Left lobe of liver (tissue), 2 donors: ENCODE measurements at places on chromosomes 3 and 15. TPM values are rescaled to one million over a fixed set of nuclear protein-coding genes. Genes with fewer than 3 reads are reported as not detected.

TTC21A gene
- total RNA-seq, result 2.3 TPM

ZMYND10 gene
- 1.7 TPM for total RNA-seq

CD276 gene
- 20.5 TPM for total RNA-seq

WDR73 gene
- total RNA-seq, result 9.5 TPM

GHSR gene
- not detected for total RNA-seq

ERICH6 gene
- not detected for total RNA-seq

CHDH gene
- 44.7 TPM for total RNA-seq

KLHL40 gene
- not detected for total RNA-seq

DNA sequence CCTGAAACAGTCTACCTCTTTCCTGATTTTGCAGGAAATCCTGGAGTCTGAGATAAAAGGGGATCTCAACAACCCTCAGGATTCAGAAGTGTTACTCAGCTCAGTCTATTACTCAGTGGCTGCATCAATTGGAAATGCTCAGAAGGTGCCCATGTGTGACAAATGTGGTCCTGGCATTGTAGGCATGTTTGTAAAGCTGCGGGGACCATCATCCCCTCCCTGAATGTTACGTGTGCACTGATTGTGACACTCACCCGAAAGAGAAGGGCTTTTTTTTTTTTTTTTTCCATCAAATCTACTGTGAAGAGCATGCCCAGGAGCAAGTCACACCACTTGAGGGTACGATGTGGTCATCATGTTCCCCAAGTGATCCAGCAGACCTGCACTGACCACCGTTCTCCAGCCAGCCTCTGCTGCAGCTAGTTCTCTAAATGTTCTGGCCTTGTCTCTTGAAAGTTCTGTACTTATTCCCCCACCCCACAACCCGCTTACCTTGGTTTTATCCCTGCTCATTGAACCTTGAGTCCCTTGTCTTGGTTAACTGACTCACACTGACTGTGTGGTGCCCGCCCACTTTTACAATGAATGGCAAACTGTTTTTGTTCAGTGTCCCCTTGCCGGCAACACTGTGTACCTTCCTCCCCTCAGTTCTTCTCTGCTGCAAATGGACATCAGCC is 19.8 kb downstream of the ST3GAL6 start:
- DNase-seq, result no peak

DNA sequence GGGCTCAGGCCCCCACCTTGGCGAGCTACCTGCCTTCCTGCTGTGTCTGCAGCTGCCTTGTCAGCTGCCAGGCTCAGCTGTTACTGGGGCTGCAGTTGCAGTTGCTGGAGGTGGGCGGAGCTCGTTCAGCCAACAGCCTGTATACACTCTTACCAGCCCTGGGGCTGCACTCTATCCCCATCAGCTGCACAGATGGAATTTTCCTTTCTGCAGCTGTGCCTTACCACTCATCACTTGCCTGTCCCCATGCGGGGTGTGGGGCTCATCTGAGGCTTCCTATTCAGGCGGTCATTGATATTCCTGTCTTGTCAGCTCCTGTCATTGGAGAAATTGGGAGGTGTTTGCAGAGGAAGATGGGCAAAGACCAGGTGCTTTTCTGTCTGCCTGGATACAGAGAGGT is 9.1 kb upstream of the SYN2 start:
- DNase-seq, result no peak

DNA sequence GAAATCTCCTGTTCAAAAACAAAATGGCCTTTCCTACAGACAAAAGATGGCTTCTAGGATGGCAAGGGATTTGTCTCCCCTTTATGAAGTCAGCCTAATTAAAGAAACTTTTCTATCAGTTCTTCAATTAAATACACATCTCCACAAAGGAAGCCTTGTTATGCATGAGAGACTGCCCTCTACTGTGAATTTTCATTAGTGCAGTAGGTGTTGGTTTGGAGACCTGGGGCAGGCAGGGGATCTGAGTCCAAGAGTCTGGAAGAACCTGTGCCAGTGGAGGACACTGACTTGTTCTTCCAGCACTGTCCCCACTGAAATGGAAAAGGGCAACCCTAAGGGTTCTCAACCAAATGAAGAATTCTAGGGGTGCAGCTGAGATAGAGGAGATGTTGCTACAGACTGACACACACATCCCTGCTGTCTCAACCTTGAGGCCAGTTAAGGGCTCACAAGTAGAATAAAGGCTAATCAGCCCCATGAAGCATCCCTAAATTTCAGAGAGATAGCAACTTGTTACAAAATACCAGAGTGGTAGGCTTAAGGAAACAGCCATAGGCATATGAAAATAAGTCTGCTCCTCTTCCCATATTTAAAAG is 174.0 kb upstream of the PRICKLE2 start:
- DNase-seq, result no peak

GRCh38 chr3:87206070-87206469 is 21.0 kb upstream of the CHMP2B start:
- no peak for DNase-seq

DNA sequence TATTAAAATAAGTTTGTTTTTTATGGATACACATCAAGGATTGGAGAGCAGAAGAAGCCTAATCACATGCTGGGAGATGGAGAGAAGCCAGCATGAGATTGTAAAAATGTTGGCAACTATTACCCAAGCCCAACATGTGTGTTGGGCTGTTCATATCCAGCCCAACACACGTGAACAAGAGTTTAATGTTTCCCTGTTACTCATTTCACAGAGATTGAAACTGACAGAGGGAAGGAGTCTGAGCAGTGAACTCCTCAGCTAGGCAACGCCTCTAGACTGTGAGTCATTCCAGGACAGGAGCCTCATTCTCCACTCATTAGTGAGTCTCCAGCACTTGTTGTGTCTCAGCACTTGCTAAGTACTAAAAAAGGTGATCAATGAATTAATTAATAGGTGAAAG is 43.2 kb upstream of the CMSS1 start:
- DNase-seq, result no peak

DNA sequence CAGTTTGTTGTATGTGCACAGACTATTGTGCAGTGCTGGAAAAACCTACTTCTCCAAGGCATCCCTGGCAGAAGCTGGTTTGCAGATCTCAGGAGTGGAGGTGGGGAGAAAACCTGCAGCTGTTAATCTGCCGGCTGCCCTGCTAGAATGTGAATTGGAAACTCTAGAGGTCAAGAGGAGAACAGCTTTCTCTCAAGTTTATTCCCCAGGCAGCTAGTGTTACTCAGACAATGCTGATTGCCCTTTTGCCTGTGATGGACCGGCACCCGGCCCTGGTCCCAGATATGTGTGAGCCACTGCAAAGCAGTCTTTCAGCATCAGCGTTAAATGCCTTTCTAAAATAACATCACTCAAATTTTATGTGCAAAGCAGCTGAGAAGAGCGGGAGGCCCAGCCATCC is 129.7 kb upstream of the TPM1 start:
- no peak for DNase-seq

- no peak for DNase-seq
These were observed 22.1 kb downstream of the GABRR3 start for GRCh38 chr3:98012979-98013378.

DNA sequence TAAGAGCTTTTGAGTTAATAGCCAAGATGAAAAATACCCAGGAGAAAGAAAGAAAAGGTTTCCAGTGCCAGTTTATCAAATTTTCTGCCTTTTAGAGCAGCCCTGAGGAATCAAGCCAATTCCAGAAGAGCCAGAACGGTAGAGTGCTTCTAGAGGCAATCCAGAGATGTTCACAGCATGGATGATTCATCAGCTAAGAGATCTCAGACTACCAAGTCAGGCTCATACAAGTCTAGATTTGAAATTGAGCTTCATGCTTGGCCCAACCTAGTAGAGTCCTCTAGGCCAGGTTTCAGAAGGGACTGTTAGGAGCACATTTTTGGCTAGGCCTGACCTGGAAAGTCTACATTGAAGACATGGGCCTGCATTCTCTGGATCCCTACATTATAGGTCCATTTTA is 15.5 kb downstream of the WDR48 start:
- DNase-seq, result no peak

GRCh38 chr3:105829229-105829628 is 39.6 kb downstream of the CBLB start:
- DNase-seq, result no peak

GRCh38 chr3:12974334-12974733 is 98.9 kb downstream of the IQSEC1 start:
- DNase-seq, result no peak

DNA sequence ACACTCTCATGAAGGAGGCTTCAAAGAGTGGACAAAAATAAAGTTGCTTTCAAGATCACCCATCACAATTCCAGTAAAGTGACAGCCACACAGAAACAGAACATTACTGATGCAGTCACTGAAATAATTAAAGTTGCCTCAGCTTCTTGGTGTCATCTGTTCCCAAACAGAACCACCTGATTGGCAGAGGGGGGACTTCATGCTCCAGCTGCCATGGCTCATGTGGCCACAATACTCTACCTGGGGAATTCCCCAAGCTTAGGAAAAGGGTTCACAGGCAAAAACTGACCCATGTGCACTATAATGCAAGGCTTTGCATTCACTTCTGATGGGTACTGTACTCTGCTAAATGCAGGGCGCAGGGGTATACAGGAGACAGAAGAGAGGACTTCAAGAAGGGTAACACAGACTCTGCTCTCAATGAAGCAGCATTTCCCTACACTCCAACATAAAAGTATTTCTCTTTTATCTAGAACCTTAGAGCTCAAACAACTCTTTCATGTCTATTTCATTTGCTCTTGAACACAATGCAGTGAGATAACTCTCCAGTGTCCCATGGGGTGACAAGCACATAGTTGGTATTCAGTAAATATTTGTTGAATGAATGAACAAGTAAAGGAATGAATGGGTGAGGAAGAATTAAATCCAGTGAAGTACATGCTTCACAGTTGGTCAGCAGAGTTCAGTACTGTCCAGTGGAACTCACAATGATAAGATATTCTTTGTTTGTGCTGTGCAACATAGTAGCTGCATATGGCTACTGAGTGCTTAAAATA is 8.6 kb upstream of the CTNNB1 start:
- no peak for DNase-seq

- no peak for DNase-seq
These were observed 7.5 kb upstream of the ST6GAL1 start for GRCh38 chr3:186922790-186923189.

GRCh38 chr3:79885407-79885806 is 117.6 kb upstream of the ROBO1 start:
- no peak for DNase-seq

DNA sequence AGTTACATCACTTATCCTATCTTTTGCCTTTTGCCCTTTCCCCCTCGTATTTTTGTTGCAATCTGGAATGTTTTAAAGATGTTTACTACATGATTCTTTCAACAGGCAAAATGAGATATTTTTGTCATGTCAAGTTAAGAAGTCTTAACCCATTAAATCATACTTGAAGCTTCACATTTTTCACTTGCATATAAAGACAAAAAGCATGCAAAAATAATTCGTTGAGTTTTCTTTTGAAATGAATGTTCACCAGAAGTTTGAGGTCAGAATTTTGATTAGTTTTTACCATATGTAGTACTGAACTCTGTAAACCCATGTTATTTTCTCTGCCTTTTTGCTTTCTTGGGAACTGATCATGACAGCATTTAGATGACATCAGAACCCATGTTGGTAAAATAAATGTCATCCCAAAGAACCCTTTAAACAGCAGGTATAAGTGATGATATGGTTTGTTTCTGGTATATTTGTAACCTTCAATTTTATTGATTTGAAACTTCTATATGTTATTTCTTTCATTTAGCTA is 188.5 kb downstream of the GHSR start:
- DNase-seq, result no peak

GRCh38 chr15:42270996-42271395 is 2.0 kb upstream of the GANC start:
- DNase-seq, result no peak

GRCh38 chr15:96320703-96321638 is 9.5 kb upstream of the NR2F2 start:
- DNase-seq, result peak; percentile 52

GRCh38 chr3:18424213-18424728 is 868 bp downstream of the SATB1 start:
- peak; percentile 46 for DNase-seq

DNA sequence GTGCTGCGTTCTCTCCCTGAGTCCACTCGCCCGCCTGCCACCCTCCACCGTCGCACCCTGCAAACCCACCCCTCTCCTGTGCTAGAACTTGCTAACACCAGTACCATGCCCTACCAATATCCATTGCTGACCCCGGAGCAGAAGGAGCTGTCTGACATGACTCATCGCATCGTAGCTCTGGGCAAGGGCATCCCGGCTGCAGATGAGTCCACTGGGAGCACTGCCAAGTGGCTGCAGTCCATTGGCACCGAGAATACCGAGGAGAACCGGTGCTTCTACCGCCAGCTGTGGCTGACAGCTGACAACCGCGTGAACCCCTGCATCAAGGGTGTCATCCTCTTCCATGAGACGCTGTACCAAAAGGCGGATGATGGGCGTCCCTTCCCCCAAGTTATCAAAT is 4.9 kb upstream of the ALAS1 start:
- peak; percentile 95 for DNase-seq

GRCh38 chr3:178393824-178394223 is 142.4 kb upstream of the KCNMB2 start:
- no peak for DNase-seq

DNA sequence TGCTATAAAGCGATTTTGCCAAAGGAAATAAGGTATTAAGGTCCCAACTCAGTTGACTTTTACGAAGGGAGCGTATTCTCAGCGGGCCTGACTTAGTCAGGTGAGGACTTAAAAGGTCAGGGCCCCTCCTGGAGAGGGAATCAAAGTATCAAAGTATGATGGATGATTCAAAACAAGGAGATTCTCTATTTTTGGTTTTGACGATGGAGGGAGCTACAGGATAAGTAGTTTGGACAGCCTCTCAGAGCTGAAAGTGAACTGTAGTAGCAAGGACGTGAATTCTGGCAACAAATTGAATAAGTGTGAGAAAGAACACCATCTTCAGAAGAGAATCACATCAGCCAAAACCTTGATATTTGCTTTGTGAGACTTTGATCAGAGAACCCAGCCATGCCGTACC is 1186.5 kb downstream of the SI start:
- no peak for DNase-seq

DNA sequence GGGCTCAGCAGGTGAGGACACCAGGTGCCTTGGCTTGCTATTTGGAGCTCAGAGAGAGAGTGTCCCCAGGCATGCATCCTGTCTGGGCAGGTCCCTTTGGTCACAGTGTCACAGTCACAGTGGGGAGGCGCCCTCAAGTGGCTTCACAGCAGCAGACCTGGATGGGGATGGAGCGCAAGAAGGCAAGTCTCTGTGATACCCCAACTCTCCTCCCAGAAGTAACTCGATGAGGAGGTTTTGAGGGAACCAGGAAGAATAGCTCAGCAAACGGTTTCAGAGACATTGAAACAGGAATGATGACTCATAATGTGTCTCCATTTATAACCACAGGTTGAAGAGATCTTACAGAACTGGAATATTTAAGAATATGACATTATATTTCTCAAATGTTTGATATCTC is 66.5 kb upstream of the SH3GL3 start:
- DNase-seq, result no peak

GRCh38 chr3:48459773-48460516 is 13.4 kb downstream of the ATRIP start:
- no peak for DNase-seq

DNA sequence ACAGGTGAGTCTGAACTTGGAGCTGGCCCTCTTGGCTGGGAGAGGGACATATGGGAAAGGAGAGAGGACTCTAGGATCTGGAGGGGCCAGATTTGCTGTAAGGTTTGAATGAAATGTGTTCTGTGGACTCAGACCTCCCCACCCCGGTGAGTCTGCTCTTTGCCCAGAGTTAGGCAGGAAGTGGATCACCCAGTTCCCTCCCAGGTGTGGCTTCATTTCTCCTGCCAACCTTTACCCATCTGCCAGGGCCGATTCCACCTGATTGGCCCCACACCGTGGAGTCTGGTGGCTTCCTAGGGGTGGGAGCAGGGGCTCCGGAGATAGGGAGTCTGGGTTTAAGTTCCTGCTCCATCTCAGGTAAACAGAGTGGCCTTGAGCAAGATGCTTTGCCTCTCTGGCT is 25.5 kb downstream of the CD276 start:
- DNase-seq, result no peak

GRCh38 chr3:9013782-9014563 is 50.7 kb upstream of the RAD18 start:
- DNase-seq, result no peak
